ENCODE measurements at places on chromosomes 1 and 21. TPM values are rescaled to one million over a fixed set of nuclear protein-coding genes. Genes with fewer than 3 reads are reported as not detected.
A peak's percentile ranks its signal among the peaks of the same experiment; 100 is the strongest.

Gene GPR52
- 2.6 TPM for total RNA-seq

Gene CHRM3
- 1.4 TPM for total RNA-seq

Gene DNASE2B
- total RNA-seq, result not detected

Gene C1orf116
- not detected for total RNA-seq

Gene TMEM52
- total RNA-seq, result not detected

Gene ARL8A
- total RNA-seq, result 85.6 TPM

- DNase-seq, result no peak
Observed at GRCh38 chr1:10634428-10635084, 159.8 kb downstream of the PEX14 start.

DNA sequence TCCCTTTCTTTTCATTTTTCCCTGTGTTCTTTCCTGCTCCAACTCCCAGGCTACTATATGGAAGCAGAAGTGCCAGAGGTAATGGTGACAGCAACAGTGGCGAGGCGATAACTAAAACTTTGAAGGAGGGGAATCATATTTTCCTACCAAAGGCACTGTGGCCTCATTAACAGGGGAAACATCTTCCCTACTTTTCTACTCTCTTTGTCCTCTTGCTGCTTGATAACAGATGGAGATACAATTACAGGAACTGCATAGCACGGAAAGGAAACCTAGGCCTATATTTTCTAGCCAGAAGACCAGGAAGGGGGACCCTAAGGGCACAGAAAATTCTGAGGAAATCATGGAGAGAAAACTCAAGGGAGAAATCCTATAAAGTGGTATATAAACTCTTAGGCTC lies 42.3 kb downstream of the SASS6 start:
- no peak for DNase-seq

DNA sequence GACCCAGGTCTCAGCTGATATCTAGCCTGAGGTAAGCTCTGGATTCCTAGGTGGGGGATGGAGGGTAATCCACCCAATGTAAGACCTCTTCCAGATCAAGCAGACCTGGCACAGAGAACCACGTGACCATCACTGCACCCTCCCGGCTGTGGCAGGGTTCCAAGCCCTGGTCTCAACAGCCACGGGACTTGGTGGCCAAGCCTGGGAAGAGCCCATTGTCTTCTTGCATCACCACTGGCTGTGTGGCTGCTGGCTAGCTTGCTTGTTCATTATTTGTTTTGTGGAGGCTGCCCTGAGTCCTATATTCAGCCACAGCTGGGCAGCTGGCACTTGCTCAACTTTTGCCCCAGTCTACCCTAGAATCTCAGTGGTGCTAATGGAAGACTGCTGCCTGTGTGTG lies 24.1 kb upstream of the NFASC start:
- no peak for DNase-seq

DNA sequence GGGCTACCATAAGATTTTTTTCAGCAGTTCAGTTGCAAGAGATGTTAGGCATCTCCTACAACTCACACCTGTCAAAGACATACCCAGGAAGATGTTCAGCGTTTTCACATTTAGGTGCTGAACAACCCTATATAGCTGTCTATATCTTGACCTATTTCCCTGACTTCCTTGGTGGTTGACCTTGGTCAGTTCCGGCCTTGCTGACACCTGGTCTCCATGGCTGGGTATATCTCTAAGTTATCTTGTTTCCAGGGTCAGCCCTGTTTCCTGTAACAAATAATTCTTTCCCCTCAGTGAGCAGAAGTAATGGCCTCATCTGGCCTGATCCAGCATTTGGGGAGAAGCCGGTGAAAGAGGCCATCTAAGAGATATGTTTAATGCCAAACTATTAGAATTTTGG lies 2.4 kb upstream of the BTG2 start:
- DNase-seq, result peak; percentile 35

DNA sequence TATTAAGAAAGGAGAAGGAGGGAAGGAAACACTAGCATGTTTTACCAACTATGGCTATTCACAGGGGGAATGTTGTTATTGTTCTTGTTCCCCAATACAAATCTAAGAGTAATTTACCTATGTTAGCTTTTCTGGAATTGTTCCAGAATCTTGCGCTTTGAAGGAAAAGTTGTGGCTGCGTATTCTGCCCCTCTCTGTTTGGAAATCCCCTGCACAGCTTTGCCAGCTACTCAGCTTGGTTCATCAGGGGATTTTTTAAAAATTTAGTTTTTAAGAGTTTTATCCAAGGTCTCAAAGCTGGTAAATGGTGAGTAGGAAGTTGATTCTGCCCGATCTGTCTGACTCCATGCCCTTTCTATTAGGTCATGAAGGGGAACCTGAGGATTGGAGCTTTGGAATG lies 9.5 kb upstream of the IRF6 start:
- no peak for DNase-seq

- DNase-seq, result no peak
Observed at GRCh38 chr1:7827126-7827955, 25.5 kb downstream of the UTS2 start.

DNA sequence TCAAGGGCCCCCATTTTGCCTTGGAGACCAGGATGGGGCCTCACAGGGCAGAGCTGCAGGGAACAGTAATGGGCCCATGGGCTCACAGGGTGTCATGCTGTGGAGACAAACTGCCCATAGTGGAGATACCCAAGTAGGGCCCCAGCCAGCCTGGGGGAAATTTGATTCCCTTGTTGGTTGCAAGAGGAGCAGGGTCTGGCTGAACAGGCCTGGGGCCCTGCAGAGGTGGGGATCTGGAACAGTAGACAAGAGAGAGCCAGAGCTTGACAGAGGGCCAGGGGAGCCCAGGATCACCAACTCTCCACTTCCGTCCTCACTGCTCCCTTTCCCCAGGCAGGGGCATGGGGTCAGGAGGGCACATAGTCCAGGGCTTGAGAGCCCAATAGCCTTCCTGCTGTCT lies 8.7 kb downstream of the S100B start:
- no peak for DNase-seq

DNA sequence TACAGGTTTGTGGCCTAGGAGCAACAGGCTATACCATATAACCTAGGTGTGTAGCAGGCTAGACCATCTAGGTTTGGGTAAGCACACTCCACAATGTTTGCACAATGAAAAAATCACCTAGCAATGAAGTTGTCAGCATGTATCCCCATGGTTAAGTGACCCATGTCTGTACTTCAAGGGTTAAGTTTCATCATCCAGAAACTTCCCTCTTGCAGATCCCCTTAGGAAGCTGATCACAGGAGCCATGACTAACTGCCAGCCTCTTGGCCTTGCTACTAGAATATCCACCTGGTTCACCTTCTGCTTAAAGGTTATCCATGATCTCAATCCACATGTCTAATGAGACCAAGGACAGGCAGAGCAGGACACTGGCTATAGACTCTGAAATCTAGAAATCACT lies 3.5 kb upstream of the UBXN10 start:
- no peak for DNase-seq

DNA sequence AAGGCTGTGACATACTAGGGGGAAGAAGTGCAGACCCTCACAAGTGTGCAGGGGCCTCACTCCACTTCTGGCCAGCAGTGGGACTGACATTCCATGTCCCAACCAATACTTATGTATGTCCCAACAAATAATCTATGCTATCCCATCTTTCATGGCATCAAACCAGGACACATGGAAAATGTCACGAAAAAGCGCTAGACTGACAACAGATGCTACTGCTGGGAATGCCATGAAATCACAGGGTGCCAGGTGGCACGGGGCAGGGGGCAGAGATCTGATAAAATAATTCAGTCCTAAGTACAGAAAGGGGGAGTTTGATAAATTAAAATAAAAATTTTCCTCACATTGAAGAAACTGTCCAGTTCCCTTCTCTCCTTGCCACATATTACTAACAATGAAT lies 27.6 kb upstream of the BCAS2 start:
- no peak for DNase-seq

DNA sequence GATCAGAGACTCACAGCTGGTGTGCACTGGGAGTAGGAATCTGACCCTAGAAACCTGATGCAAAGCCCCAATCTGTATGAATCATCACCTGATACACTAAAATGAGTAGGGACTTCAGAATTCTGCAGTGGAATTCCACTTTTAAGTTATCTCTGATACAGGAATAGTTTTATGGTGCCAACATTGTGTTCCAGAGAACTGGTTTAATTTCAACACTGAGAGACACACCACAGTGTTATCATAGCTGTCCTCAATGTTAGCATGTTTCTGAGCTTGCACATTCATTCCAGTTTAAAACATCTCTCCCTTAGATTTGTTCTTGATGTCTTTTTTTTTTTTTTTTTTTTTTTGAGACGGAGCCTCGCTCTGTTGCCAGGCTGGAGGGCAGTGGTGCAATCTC lies 7.1 kb downstream of the UTS2 start:
- DNase-seq, result no peak

GRCh38 chr21:32181457-32181856 lies 97.4 kb downstream of the MIS18A start:
- no peak for DNase-seq

- no peak for DNase-seq
Observed at GRCh38 chr1:37605061-37605650, 9.4 kb upstream of the GNL2 start.

DNA sequence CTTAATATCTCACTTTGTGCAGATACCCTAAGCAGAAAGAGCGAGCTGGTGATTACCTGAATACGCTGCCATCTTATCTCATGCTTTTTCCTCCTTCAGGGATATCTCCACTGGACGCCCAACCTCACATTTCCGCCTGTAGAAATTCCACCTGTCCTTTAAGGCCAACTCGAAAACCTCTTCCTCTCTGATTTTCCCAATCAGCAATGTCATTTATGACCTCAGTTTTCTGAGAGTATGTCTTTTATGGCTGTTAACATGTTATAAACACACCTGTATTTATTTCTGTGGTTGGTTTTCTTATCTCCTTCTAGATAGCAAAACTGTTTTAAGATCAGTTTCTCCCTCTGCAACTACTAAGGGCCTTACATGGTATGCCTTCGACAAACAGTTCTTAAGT lies 41.1 kb downstream of the CD34 start:
- no peak for DNase-seq

DNA sequence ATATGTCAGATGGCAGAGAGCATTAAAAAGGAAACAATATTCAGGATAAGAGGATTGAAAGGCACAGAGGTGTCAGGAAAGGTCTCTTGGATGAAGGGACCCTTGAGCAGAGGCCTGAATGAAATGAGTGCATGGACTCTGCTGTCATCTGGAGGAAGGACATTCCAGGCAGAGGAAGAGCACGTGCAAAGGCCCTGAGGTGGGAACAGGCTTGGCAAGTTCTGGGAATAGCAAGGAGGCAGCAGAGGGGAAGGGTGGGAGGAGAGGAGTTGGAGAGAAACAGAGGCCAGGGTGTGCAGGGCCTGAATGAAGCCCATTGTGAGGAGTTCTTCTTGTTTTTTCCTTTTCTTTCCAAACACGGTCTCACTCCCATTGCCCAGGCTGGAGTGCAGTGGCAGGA lies 59.0 kb upstream of the RUNX3 start:
- peak; percentile 18 for DNase-seq

DNA sequence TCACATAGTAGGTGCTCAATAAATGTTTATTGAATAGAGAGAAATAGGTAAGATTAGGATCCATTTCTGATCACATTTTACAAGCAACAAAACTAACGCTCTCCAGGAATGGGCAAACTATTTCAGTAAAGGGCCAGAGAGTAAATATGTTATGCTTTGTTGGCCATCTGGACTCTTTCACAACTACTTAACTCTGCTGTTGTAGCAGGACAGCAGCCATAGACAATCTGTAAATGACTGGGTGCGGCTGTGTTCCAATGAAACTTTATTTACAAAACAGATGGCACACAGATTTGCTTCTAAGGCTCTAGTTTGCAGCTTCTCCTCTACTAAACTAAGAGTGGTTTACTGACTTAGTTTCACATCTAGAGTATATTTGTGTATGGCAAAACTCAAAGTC lies 83.0 kb upstream of the BACH1 start:
- no peak for DNase-seq

GRCh38 chr1:197200272-197200899 lies 53.9 kb upstream of the ASPM start:
- DNase-seq, result no peak

DNA sequence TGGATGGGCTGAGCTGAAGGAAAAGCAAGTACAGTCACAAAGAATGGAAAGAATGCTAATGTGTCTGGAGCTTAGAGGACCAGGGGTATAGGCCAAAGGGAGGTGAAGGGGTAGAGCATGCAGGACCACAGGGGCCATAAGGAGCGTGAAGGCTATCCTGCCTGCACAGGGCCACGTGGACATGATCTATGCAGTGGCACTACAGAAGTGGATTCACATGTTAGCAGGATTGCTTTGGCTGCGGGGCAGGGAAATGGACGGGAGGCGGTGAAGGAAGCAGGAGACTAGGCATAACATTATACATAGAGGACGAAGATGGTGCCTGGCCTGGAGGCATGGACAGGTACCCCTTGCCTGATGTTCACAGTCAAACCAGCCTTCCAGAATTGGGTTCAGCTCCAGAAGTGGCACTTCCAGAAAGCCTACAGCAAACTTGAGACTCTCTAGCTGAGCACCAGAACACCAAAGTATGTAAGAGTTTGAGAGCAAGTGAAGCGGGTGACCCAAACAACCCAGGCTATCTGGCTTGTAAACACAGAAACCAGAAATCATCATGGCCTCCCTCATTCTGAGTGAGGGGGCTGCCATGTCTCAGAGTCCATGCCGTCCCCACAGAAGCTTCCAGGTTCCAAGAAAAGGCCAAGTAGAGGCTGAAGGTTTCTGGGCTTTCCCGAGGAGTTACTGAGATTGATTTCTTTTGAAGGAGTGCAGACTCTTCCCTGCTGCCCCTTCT lies 135.5 kb upstream of the JUN start:
- no peak for DNase-seq

All from posterior vena cava (tissue), 2 donors.